NCI-H146 (cell line): ENCODE measurements at places on chromosomes 2 and 18.

GRCh38 chr2:112884869-112885505, 26.0 kb upstream of the IL37 start:
- peak; percentile 3 for DNase-seq

DNA sequence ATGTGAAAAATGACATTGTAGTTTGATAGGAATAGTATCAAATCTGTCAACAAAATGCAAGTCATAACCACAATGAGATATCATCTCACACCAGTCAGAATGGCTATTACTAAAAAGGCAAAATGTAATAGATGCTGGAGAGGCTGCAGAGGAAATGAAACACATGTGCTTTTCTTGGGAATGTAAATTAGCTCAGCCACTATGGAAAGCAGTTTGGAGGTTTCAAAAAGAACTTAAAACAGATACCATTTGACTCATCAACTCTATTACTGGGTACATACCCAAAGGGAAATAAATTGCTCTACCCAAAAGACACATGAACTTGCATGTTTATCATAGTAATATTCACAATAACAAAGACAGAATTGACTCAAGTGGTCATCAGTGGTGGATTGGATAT, 572.6 kb downstream of the TRIB2 start:
- DNase-seq = no peak

GRCh38 chr2:174180165-174180724, 68.1 kb downstream of the OLA1 start:
- DNase-seq = peak; percentile 10

GRCh38 chr18:43648002-43648401, 370.7 kb upstream of the SYT4 start:
- DNase-seq = no peak

- no peak for DNase-seq
Observed at GRCh38 chr18:59381949-59382348, 22.9 kb upstream of the LMAN1 start.

DNA sequence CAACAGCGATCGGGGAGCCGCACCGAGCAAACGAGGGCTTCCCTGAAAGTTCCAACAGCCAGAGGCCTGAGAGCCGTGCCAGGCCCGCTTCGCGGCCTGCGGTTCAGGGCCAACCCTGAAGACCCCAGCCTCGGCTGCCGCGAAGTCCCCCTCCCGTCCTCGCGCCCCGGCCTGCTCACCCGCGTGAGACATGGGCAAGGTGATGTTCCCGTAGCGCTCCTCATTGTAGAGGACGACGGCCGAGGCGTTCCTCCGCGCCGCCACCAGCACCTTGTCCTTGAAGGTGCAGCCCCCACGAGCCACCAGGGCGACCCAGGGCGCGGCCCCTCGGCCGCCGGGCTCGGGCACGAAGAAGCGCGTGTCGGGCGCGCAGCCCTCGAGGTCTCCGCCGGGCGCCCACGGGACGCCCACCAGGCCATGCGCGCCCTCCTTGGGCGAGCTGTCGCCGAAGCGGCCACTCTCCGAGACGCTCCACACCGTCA, 510 bp downstream of the RNF149 start:
- peak; percentile 35 for DNase-seq

- DNase-seq = no peak
Observed at GRCh38 chr2:11558214-11558886, 24.5 kb downstream of the GREB1 start.

GRCh38 chr2:20614201-20615067, 36.5 kb downstream of the HS1BP3 start:
- peak; percentile 67 for DNase-seq

GRCh38 chr2:96336104-96336775, 674 bp downstream of the NCAPH start:
- DNase-seq = no peak

DNA sequence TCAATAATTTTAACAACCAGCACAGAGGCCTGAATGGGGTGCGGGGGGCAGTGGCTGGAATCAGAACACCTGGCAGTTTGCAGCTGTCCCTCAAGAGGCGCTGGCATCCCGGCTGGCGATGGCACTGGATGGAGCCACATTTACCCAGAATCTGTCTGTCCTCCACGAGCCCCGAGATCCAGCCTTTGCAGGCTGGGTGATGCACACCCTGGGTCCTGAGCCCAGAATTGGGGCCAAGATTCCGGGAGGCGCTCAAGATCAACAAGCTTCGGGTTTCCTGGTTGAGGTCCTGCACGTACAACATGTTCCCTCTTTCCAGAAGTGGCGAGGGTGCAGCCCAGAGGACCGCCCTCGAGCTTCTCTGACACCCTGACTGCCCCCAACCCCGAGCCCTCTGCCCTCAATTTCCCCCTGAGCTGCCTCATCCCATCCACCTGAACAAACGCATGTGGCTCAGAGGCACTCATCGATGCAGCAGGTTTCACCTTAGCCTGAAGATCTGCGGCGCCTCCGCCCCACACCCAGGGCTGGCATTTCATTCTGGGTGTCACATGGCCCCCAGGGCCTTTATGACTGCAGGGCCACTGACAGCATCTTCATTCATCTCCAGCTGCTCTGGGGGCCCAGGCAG, 97.5 kb downstream of the TFCP2L1 start:
- DNase-seq = no peak

GRCh38 chr2:203578759-203579643, 43.9 kb upstream of the RAPH1 start:
- no peak for DNase-seq

DNA sequence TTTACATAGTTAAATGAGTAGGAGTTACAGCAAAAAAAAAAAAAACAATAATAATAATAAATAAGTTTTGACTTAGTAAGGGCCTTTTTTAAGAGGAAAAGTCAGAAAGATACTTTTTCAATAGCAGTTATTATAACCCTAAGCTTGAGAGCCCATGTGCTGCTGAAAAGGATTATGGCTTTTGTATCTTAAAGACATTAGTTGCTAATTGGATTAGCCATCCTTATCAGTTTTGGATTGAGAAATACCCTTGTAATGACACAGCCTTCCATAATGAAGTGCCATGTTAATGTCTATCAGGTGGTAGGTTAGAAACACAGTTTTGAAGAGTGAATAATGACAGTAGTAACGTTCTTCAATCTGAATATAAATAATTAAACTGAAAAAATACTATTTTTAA, 554.0 kb downstream of the RIT2 start:
- DNase-seq = no peak

DNA sequence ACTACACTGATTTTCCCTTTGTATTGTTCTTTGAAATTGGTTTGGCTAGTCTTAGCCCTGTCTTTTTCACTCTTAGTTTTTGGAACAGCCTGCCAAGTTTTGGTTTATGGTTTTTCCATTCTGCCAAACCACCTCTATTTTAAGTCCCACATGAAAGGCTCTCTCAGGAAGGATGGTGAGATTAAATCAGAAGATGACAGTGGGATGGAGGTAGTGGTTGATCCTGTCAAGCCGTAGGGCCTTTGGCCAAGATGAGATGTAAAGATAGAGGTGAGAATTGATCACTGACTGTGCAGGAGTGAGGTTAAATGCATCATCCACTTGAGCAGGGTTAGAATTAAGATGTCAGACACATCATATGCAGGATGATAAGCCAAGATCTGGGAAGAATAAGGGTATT, 948.5 kb downstream of the SLC4A3 start:
- no peak for DNase-seq
